Lung microvascular endothelial cell (primary cell): ENCODE measurements at places on chromosomes 6 and 20. TPM values are rescaled to one million over a fixed set of nuclear protein-coding genes. Genes with fewer than 3 reads are reported as not detected.

The TRMT11 gene
- total RNA-seq, result 7.6 and 8.9 TPM in 2 replicates

The ABHD16B gene
- total RNA-seq, result not detected in 2 replicates

The BEND6 gene
- 0.22 TPM in 1 of 2 replicates, not detected in the other for total RNA-seq

The LY6G6F gene
- not detected in 2 replicates for total RNA-seq

The IPCEF1 gene
- 1.3 and 1.8 TPM in 2 replicates for total RNA-seq
